ENCODE measurements at places on chromosomes 7 and 10.
A peak's percentile ranks its signal among the peaks of the same experiment; 100 is the strongest.

- DNase-seq: no peak
These were observed 241.0 kb downstream of the GALNT17 start for GRCh38 chr7:71372991-71373390.

DNA sequence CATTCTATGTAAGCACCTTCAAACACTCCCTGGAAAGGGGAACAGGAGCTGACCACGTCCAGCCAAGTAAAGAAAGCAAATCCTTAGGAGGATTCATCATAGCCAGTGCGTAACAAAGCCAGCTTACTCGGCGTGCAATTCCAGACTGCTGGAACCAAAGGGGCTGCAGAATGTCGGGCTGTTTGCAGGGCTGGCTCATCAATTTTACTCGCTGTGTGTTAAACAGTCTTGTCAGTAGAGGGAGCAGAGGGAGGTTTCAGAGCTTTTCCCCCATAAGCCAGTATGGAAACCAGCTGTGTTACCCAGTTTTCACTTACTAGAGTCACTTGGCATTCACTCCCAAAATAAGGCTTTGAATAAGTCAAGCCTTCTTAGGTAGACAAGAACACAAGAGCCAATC lies 127.1 kb downstream of the KMT2E start:
- DNase-seq: peak; percentile 31

DNA sequence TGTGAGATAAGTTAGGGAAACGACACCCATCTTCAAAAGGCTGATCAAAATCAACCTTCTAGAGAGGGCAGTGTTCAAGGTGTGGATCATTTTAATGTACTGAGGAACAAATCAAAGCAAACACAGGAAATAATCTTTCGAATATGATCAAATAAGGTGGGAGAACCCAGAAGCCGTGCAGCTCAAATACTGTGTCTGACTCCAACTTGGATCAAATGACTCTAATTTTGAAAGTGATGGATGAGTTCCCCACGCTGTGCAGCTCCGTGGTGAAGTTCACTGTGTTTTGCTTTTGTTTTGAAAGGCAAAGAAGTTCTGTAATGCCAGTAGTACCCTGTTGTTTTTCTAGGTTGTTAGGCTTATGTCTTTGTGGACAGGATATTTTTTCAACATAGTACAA lies 250.9 kb downstream of the SFMBT2 start:
- no peak for DNase-seq

GRCh38 chr10:74529205-74529604 lies 297.2 kb upstream of the KAT6B start:
- no peak for DNase-seq

GRCh38 chr7:76189276-76189675 lies 12.4 kb upstream of the SRRM3 start:
- no peak for DNase-seq

GRCh38 chr7:104550362-104550761 lies 222.0 kb downstream of the LHFPL3 start:
- DNase-seq: no peak

GRCh38 chr7:134905375-134905774 lies 80.9 kb upstream of the AGBL3 start:
- peak; percentile 41 for DNase-seq

DNA sequence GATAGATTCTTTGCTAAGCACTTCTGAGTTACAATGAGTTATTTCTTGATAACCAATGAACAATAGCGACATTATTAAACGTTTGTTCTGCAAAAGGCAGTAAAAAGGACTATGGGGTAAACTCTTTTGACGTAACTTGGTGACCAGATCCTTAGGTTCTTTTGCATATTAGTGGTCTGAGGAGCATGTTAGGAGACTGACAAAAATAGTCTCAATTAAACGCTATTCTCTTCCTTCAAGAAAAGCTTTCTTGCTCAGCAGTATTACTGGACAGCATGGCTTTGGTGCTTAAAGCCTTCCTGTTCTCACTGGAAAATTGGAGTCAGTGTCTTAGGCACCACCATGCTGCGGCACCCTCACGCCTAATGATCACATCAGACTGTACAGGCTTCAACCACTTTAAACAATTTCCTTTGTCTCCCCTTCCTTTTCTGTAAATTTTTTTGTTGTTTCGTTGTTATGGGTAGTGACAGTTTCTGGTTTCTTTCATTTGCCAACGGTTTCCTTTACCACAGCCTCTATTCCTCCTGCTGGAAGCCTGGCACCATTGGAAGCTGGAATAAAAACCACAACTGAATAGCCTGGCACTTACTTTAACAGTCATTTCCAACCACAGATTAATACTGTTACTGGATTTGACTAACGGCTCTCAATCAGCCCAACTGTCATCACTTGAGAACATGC lies 49.2 kb upstream of the FAM133B start:
- no peak for DNase-seq

GRCh38 chr7:2195400-2196246 lies 37.1 kb downstream of the MAD1L1 start:
- DNase-seq: no peak

DNA sequence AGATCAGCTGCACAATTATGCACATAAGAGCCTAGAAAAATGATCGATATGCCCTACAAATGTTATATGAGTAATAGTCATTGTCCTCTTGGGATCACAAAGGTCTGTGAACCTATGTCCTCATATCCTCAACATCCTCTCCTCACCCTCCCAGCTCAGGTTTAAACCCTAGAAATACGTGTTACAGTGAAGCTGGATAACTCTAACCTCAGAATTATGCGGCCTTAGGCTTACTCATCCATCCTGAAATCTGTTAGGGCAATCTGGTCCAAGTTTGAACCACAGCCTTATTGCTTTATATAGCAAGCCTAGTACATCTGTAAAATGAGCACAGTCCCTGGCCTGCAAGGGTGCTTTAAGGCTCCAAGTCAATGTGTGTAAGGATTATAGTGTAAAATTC lies 84.2 kb upstream of the FRMD4A start:
- DNase-seq: peak; percentile 16

DNA sequence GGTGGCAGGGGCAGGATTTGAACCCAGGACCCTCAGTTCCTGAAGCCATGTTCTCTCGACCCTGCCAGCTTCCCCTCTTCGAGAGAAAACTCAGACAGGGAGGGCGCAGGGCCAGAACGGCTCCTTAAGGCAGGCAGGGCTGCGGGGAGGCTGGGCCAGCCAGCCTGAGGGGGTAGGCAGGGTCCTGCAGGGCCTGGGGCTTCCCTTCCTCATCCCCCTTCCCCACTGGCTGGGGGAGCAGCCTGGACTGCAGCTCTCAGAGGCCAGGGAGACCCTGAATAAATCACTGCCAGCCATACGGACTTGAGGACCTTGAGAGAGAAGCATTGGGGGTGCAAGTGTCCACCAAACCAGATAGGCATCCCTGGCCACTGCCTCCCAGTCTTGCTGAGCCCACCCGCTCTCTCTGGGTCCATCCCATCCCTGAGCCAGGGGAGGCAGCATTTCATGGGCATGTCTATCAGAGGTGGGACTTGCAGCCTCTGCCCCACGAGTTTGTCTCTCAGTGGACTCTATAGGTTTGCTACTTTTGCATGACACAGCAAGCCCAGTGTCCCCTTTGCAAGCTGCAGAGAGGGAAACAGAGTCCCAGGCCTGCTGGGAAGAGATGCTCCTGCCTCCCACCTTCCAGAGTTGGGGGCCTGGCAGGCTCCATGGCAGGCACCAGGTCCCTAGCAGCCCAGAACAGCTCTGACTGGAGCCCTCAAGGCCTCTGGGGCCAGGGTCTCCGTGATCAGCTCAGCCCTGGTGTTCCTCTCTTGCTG lies 70.9 kb downstream of the MYL10 start:
- no peak for DNase-seq

DNA sequence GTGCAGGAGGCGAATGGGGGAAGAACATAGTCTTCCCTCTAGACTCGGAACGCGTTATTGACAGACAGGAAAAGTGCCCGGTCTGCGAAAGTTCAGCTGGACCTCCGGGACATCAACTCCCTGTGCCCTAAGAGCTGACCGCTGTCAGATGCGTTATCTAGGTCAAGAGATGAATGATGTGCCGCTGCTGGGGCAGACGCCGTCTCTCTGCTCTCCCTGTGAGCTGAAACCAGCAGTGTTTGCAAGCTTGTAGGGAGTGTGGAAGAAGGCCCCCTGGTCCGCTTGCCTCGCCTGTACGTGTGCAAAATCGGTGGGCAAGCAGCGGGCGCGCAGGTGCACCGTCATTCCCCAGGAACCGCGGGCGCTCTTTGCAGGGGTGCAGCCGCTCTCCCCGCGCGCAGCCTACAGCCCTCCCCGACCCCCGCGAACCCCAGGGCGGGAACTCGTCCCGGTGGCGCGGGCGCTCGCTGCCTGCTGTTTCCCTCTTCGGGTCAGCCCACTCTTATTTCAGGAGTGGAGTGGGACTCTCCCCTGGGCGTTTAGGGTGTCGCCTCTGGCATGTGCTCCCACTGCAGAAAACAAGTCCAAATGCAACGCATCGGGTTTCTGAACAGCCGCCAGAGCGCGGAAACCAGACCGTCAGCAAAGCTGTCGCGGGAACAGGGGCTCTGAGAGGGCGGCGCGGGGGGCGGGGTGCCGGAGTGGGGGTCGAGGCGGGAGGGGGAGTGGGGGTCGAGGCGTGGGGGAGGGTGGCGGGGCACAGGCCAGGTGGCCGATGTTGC lies 1.8 kb upstream of the PFKFB3 start:
- no peak for DNase-seq

- DNase-seq: peak; percentile 15
These were observed 169.2 kb downstream of the HGF start for GRCh38 chr7:81600608-81601007.

- peak; percentile 30 for DNase-seq
These were observed 56.4 kb downstream of the BBS9 start for GRCh38 chr7:33185786-33186185.

DNA sequence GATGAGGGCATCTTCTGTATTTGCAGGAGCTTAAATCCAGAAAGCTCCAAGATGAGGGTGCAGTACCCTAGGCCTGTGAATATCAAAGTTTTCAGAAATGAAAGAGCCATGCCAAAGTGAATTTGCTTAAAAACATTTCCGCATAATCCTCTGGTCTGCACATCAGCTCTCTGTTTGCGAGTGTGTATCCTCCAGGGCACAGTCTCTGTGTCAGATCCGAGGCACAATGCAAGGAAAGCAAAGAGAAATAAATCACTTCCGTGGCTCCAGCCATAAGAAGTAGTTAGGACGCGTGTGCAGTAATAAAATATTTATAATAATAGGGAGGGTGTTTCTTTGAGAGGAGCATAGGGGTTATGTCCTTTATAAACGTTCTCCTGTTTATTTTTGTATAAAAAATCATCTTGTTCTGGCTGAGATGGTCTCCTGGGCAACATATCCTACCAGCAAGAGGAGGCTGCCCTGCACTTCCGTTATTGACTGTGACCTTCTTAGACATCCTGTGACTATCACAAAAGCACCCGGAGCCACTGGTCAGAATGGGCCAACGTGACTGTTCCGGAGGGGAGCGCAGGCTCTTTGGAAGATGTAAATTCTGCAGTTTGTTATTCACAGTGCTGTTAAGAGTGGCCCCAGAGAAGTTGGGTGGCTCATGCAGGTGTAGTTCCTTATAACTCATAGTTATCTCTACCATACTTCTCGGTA lies 667.6 kb upstream of the FOXK1 start:
- DNase-seq: no peak

DNA sequence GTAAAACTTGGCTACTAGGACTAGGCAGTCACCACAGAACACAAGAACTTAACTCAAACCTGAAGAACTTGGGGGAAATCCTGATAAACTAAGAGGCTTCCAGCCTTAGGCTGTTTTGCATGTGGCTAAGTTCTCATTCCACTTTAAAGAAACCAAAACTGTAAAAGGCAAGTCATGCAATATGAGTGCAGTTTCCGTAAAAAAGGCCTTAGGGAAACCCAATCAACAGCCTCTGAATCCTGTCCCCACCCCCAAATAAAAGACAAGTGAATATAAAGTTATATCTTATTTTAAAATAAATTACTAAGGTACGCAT lies 95.1 kb downstream of the USP6NL start:
- DNase-seq: no peak

DNA sequence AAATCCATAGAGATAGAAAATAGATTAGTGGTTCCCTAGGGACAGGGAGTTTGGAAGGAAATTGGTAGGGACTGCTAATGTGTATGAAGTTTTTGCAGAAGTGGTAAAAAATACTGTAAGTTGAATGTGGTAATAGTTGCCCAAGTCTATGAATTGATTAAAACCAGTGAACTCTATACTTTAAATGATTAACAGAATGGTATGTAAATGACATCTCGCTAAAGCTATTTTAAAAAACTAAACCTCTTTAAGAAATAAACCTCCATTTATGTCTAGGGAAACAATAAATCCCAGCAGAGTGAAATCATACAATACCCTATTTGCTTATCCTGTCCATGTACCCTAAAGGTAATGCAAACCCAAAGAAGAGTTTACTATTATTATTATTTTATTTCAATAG lies 61.4 kb downstream of the IPMK start:
- no peak for DNase-seq

- DNase-seq: no peak
These were observed 120.9 kb downstream of the TMEM168 start for GRCh38 chr7:112669306-112669705.

GRCh38 chr10:5183923-5184322 lies 1.0 kb downstream of the AKR1C8 start:
- no peak for DNase-seq

GRCh38 chr7:147765301-147765700 lies 825.3 kb upstream of the C7orf33 start:
- no peak for DNase-seq

- DNase-seq: no peak
These were observed 78.0 kb upstream of the ZNF479 start for GRCh38 chr7:57210212-57210611.

Data from hepatic stellate cell (primary cell).